ENCODE measurements at places on chromosomes 1 and 21. TPM values are rescaled to one million over a fixed set of nuclear protein-coding genes. Genes with fewer than 3 reads are reported as not detected.

DNA sequence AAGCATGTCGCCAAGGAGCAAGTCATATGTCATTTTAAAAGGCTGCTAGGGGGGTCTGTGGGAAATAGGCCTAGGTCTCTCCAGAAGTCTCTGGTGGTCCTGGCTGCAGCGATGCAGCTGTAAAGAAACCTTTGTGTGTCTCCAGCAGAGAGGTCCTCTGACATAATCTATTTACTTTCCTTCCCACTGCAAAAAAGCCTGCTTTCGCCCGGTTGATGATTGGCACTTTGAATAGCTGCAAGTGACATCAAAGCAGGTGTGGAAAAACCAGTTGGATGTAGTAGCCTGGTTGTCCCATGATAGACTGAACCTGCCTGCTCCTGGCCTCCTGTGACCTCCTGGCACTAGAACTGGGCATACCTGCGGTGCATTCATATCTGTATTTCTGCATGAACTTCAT is 13.8 kb downstream of the RASSF5 start:
- DNase-seq, result peak; percentile 36

DNA sequence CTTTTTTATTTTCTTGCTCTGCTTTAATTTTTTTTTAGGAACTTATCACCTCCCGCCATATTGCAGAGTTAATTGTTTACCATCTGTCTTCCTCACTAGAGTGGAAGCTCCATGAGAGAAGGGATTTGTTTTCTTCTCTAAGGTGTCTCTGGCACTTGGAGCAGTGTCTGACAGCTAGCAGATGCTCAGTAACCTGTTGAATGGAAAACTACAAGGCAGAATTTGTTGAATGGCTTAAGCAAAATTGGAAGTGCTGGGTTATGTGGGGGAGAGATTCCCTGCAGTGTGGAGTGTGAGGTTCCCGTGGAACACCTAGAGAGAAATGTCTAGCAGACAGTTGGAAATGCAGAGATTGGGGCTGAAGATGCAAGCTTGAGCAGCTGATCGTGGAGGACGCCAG is 59.5 kb upstream of the PARP1 start:
- no peak for DNase-seq

DNA sequence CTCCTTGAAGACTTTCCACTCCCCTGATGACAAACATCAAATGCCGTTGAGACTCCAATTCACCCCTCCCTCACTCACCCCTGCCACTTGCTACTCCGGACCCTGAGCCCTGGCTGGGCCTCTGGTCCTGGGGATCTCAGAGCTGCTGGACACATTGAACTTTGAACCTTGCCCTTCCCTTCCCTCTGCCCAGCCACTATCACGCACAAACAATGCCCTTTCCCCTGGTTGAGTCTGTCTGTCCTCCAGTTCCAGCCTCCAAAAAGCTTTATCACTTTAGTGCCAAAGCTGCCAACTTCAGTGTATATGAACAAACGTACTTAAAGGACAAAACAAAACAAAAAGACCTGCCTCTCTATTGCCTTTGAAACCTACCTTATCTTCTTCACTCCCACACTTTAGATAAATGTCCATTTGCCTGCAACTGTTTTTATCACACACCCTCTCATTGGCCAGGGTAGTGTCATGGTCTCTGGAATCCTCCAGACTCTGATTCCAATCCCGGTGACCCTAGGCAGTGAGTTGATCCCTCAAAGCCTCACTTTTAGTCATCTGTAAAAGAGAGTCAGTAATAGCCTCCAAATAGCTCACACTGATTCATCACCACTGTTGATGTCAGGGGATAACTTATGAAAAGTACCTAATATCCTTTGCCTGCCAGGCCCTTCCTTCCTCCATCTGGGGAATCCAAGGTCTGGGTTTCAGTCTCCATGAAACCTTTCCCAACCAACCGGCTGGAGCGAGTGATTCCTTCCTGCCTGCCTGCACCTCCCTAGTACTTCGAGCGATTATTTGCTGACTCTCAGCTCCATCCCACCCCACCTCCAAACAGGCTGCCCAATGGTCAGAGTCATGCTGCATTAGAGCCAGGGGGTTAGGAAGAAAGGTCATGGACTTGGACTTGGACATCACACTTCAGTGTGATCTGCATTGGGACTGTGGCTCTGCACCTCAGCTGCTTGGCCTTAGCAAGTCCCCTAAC is 15.9 kb upstream of the SPOCD1 start:
- no peak for DNase-seq

DNA sequence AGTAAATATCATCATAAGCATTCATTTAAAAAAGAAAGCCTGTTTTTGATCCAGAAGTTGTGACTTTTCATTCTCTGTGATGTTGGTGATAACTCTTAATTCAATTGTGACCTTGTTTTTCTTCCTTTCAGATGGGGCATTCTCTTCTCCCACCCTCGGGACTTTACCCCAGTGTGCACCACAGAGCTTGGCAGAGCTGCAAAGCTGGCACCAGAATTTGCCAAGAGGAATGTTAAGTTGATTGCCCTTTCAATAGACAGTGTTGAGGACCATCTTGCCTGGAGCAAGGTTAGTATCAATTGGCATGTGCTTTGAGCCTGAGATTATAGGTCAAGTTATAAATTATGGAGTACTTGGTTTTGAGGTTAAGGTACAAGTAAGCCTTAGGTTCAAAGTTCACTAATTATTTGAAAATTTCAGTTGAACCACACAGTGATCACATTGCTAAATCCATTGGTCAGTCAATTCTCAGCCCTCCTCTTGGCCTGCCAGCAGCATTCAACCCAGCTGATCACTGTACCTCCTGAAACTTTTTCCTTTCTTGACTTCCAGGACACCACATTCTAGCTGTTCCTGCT is 4.1 kb downstream of the PRDX6 start:
- DNase-seq, result no peak

GRCh38 chr21:32653326-32653901 is 41.2 kb upstream of the CFAP298 start:
- peak; percentile 24 for DNase-seq

ODR4 gene
- polyA plus RNA-seq, result 3.5 TPM

NOTCH2NLA gene
- polyA plus RNA-seq, result 2.5 TPM

ITLN2 gene
- polyA plus RNA-seq, result not detected
